ENCODE measurements at places on chromosomes 13 and 19.

DNA sequence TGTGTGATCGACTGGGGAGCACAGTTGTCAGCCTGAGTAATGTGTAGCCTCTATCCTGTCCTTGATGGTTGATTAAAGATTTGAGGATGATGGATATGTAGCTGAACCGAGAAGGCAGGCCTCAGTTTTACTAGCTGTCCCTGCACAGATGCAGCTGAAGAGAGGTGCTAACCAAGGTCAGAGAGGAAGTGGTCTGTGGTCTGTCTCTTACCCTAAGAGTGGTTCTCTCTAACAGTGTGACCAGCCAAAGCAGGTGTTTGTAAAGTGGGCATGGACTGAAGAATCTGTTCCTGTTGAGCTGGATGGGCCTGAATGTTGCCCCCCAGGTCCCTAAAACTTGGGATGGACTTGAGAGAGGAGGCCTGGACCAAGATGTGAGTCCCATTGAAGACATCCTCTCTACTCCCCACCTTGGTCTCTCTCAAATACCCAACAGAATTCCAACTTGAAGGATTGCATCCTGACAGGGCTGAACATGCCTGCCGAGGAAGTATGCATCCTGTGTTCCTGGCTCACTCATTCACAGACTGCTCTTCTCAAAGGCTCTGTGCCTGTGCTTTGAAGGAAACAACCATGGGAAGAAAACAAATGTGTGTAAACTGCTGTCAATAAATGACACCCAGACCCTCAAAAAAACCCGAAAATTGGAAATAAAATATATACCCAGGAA lies 223.8 kb downstream of the MAB21L1 start:
- DNase-seq, result no peak

- DNase-seq, result no peak
Observed at GRCh38 chr13:24083141-24083540, 77.4 kb upstream of the SPATA13 start.

DNA sequence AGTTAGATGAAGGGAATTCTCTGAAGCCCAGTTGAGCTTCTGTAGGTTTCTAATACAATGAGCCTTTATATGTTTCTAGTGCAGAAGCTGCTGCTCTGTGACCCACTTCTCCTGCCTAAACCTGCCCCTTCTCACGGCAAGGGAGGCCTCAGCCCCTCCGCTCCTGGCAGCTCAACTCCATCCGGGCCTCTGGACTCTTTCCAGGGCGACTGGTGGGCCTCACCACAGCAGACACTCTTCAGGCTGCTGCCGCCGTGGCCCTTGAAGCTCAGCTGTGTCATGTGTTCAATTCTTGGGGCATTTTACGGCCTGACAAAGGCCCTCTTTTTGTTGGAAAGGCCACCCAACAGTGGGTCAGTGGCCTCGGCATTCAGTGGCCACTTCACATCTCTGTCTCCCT lies 10.0 kb upstream of the C19orf33 start:
- DNase-seq, result no peak

- DNase-seq, result no peak
Observed at GRCh38 chr13:98393873-98394272, 183.0 kb downstream of the STK24 start.

DNA sequence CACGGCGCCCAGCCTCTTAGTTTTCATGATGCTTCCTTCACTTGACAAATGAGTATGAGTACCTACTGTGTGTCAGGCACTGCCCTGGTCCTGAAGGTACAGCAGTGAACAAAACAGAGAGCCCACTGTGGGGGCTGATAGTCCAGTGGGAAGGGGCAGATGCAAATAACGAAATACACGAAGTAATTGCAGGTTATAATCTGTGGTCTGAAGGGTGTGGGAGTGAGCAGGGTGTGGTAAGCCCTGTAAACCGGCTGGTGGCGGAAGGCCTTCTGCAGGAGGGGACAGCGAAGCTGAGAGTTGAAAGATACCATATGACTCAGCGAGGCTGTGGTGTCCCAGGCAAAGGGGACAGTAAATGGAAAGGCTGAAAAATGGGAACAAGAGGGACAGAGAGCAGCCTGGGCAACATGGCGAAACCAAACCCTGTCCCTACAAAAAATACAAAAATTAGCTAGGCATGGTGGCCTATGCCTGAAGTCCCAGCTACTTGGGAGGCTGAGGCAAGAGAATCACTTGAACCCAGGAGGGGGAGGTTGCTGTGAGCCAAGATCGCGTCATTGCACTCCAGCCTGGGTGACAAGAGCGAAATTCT lies 60.5 kb downstream of the MAP4K1 start:
- DNase-seq, result no peak

- no peak for DNase-seq
Observed at GRCh38 chr13:30570691-30571090, 47.0 kb upstream of the USPL1 start.

GRCh38 chr19:2047449-2048103 lies 3.5 kb downstream of the MKNK2 start:
- no peak for DNase-seq

GRCh38 chr13:82740442-82740841 lies 1141.8 kb downstream of the SLITRK1 start:
- DNase-seq, result no peak

DNA sequence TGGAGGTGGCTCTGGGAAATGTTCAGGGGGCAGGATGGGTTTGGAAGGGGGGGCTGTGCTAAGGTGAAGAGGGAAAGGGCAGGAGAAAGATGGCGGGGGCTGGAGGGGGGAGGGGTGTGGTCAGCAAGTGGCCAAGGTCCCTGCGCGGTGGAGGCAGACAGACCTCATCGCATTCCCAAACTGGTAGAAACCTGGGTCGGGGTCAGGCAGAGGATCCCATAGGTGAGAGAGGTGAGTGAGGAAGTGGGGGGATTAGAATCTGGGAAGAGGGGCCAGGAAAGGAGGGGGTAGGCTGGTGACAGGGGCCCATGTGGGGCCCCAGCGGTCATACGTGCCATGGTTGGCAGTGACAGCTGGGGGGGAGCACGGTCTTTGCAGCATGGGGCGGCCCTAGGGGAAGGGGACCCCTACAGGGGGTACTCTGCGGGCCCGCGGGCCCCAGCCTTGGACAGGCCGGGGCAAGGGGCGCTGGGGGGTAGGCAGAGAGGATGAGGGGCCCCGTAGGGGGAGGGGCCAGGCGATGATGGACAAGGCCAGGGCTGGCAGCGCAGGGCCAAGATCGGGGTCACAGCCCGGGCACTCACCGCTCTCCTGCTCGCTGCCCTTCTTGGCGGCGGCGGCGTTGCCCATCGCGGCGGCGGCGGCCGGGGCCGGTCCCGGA lies 514 bp downstream of the PRKACA start:
- DNase-seq, result no peak

DNA sequence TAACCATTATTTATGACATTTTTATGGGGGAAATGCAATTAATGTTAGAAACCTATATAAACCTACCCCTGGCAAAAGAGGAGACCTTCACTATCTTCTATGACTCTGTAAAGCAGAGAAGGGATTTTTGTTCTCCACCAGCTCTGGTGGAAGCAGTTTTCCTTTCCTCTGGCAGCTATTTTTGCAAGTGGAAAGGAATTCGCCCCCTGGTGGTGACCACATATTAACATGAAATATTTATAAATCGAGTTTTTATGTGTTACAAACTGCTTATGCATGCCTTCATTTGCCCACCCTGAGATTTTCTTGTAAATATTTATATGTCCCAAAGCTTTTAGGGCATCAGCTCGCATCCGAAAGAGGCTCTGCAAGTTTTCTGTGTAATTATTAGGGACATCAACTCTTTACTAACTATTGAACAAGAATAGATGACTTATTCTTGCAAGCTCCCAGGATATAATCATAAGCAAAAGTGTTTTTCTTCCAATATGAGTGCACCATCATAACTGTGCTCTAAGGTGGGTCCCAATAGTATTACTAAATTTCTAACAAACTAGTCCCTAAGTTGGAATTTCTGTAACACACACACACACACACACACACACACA lies 62.4 kb downstream of the SERTM1 start:
- no peak for DNase-seq

GRCh38 chr19:54256250-54257115 lies 590 bp downstream of the LILRB5 start:
- no peak for DNase-seq

DNA sequence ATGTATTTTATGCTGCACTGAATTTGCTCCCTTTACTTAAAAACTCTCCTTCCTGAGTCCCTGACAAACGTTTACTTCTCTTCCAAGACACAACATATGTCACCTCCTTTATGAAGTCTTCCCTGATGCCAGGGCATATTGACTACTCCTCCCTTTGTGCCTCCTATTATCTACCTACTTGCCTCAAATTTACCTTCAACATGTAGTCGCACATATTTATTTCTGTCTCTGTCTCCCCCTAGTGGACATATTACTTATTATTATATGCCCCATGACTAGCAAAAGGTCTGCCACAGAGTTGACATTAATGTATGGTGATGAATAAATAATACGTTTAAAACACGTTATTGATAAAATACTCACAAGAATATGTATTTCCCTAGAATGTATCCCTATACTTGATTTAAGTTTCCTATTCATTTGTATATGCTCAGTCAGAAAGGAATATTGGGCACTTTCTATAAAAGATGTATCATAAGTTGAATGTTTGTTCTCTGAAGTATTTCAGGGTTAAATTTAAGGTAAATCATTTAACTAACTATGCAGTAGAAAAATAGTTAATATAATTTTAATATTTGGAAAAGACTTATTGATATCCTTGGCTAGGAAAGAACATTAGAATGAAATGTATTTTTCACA lies 250.3 kb upstream of the ATXN8OS start:
- DNase-seq, result no peak

DNA sequence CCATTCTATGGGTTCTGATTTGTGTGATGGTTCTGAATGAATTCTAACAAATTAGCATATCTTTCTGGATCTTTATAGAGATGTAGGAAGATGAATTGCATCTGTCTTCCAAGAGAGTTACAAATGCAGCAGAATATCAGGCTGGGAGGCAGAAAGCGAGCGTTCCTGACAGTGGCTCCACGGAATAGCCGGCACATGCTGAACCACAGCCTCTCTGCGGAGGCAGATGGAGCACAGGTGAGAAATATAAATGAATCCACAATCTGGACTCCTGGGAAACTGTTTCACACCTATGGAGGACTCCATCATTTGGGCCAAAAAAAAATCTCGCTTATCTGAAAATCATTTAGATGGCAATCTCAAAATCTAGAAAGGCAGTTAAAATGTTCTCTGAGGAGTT lies 34.5 kb upstream of the WASF3 start:
- no peak for DNase-seq

DNA sequence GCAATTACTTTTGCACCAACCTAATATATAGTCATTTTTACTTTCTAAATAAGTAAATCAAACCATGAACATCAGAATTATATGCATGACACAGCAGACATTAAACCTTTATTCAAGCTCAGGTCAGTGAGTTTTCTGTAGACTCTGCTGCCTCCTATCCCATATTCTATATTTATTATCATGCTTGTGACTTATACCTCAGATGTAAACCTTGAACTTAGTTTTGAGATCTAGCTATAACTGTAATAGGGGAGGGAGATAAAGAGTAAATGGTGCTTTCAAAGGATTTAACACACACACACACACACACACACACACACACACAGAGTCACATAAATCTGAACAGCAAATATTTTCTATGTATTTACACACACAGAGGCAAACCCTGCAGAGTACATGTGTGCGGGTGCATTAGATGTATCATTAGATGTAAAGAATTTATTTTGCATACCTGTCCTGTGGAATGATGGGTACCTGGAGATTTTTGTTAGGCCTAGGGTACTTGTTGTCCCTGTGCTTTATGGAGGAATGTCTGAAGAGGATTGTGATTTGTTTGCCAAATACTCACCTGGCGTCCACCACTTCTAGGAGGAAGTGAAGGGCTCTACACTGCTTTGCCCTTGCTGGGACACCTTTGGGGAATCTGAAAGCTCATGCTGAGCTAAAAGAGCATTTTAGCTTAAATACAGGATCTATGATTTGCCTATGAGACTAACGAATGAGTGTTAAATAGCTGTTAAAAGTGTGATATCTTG lies 521.9 kb downstream of the KLF5 start:
- DNase-seq, result no peak

DNA sequence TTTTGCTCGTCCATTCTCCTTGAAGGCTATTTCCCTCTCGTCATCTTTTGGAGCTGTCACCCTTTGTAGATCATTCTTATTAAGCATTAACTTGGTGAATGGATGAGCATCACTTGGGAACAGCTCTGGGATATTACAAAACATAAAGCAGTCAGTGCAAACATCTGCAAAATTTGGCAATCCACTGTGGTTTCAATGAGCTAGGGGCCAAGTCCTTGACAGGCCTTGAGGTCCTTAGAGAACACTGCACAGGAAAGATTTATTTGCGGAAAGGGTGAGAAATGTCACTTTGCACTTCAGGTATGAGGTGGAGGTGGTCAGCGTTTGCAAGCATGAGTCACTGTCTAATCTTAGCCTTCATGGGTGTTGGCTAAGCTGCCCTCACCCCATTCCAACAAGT lies 239.7 kb upstream of the MAB21L1 start:
- no peak for DNase-seq

DNA sequence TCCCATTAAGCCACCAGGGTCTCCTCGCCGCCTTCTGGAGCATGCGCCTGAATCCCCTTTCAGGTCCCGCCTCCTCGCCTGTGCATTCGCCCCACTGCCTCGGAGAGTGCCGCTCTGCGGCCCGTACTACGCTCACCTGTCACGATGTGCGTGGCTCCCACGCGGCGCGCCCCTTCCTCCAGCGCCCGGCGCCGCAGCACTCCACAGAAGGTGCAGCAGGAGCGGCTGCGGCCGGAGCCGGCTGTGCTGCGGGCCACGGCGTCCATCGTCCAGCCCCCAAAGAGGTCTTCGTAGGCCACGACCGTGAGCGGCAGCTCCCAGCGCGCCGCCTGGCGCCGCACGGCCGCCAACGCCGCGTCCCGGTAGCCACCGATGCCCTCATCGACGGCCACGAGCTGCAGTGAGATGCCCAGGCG lies 4.3 kb downstream of the CTU1 start:
- DNase-seq, result no peak

GRCh38 chr13:44874886-44875630 lies 114.2 kb downstream of the NUFIP1 start:
- no peak for DNase-seq

DNA sequence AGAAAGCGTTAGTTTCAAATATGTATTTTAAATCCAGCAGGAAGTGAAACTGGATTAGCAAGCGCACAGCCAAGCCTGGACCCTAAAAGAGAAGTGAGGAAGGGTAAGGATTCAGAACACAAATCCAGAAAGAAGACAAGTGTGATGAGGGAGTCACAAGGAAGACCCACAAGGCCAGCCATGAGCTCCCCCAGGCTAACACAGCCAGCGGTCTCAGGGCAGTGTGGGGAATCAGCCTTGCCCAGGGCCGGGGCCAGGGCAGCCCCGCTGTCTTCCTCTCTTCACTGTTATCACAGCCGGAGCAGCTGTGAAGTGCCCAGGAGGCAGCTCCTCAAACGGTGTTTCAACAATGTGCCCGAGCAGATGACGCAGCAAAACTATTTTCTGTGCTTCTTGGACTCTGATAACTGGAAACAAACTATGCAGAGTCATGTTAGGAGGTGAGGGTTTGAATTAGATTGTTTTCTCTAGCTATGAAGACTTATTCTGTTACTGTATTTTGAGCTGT lies 12.2 kb upstream of the CDC16 start:
- DNase-seq, result no peak
